ENCODE measurements at places on chromosomes 3 and 15.

DNA sequence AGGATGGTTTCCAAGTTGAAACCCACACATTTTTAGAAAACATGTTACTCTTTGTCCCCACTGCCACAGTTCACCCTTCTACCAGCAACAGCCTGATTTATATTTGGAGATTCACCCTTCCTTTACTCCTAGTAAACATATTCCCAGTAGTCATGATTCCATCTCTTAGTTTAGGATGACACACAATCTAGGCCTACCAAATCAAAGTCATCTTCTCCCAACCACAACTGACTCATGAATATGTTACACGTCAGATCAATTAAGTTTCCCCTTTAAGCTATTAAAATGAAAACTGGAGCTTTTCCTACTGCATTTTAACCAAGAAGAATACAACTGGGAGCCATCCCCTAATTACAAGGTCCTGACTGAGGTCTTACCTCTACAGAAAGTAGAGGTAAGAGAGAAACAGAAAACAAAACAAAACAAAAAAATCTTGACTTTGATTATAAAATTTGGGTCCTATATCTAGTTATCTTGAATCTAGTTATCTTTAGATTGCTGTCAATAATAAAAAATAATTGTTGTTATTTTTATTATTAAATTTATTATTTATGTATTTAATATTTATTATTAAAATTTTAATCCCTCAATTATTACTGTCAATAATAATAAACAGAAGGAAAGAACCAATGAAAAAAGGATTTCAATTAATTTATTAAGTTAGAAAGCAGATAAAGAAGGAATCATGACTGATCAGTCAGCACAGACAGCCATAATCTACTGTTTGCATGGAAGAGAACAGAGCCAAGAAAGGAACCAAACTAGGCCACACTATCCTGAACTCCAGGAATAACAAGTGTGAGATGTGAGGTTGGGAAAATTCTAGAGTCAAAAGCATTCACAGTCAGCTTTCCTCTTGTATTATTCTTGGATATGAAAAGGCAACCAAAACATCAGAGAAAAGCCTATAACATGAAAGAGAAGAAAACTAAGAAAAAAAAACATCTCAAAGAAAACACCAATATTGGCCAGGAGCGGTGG, 12.5 kb downstream of the DPH6 start:
- no peak for DNase-seq

DNA sequence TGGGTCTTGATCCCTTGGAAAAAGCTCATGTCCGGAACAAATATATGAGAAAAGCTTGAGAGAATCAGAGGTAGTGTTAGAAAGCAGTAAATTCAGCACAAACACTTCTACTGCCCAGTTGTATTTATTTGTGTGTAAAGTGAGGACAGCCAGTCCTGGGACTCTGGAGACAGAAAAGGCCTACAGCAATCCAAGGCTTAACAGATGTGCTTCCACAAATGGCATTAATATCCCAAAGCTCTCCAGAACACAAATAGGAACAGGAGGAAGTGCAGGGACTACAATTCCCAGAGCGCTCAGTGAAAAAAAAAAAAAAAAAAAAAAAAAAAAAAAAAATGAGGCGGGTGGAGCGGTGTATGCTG, 390 bp upstream of the AP2M1 start:
- DNase-seq = no peak

DNA sequence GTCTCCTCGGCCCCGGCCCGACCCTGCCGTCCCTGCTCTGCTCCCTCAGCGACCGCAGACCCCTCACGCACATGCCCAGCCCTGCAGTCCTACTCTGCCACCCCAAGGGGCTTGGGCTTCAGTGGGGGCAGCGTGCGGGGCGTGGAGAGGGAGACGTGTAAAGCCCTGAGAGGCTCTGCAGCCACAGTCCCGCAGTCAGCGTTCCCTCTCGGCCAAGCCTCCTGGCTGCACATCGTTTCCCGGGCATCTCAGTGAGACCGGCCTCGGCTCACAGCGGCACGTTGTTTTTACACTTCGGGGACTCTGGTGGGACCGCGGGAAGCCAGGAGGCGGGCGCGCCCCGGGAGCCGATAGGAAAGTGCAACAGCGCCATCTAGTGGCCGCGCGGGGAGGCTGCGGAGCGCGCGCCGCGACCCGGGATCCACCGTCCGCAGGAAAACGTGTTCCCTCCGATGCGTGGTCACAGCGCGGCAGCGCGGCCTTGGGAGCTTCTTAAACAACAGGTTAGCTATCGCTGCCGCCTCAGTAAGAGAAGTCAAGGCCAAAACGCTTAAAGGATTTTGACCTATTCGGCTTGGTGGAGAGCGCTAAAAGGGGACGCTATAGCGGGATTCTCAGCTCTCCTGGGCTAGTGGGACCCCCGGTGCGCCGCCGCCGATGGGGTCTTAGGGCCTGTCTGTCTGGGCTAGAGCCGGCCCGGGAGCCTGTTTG, 226.8 kb upstream of the IGF1R start:
- no peak for DNase-seq

GRCh38 chr15:62935300-62936081, 107.1 kb upstream of the TPM1 start:
- no peak for DNase-seq

GRCh38 chr3:128784232-128784631, 58.2 kb downstream of the RAB7A start:
- DNase-seq = no peak

DNA sequence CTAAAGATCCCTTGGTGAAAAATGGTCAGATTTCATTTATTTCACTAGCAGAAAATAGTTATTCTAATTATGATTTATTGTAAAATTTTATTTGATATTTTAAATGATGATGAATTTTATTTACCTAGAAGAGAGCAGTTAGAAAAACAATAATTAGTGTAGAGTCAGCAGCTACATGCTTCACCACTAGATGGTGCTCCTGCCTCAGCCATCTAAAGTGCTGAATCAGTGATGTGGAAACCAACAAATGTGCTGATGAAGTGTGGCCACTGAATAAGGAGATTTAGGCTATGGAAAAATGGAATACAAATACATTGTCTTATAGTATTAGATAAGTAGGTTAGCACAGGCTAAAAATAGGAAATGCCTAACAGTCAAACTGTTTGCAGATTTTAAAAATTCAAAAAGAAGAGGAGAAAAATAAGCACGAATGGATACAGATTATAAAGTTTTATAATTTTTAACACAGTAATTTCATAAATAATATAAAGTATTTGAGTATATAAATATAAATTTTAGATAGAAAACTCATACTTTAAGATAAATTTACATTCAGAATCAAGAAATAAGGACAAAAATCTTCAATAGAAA, 109.8 kb downstream of the PPP2R3A start:
- no peak for DNase-seq

DNA sequence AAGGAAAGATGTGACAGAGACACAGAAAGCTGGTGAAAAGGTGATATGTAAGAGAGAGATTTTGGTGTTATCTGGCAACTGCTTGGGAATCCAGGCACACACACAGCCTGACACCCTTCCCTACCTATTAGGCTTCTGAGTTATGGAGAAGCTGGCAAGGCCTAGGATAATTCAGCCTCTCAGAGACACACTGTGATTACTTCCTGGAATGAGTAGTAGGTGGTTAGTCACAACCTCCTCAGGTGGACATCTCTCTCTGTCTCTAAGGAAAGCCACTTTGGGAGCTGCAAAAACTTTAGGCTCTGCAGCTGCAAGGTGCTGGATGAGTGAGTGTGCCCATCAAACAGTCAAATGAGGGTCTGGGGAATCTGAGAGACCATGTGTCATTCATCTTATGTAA, 201.9 kb downstream of the PDCD6IP start:
- no peak for DNase-seq

- DNase-seq = no peak
These were observed 519.2 kb downstream of the OTOL1 start for GRCh38 chr3:162015856-162016255.

DNA sequence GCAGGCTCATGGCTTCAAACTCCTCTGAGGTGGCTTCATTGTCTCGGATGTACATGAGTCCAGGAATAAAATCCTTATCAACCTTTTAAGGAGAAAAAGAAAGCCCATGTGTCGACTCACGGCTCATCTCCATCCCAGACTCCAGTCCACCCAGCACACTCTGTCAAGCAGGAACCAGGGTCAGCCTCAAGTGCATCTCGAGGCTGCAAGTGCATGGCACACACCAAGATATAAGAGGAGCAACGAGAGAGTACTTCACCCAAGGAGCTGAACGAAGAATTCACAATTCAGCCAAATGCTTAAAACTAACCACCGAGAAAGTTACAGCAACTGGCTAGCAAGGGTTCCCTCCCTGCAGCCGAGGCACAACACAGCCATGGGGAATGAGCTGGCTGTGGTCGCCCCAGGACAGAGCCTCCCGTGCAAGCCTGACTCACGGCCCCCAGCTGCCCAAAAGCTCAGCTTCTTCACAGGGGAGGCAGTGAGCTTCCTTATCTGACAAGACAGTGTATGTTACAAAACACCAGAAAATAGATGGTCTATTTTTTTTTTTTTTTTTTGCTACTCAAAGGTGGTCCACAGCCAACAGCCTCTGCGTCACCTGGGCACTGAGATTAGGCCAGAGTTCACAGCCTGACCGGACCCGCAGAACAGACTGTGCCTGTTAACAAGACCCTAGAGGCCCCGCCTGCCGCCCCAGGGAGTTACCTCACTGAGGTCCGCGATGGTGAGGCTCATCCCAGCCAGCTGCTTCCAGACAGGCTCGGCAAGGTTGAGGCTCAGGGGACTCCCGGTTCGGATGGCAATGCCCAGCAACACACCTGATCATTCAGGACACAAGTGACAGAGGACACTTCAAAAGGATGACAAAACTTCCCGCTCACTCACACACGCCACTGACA, 15.9 kb upstream of the OCA2 start:
- DNase-seq = peak; percentile 37

GRCh38 chr3:99407257-99407656, 231.1 kb upstream of the COL8A1 start:
- DNase-seq = no peak

- no peak for DNase-seq
These were observed 225.4 kb upstream of the UBE2E2 start for GRCh38 chr3:22977650-22978289.

GRCh38 chr3:71628522-71628921, 45.0 kb upstream of the FOXP1 start:
- no peak for DNase-seq

- DNase-seq = no peak
These were observed 58.4 kb downstream of the MESD start for GRCh38 chr15:80931191-80931590.

Measured in AG09309 (cell line).